ENCODE measurements at places on chromosomes 3 and 15.

GRCh38 chr3:4533489-4534443 is 40.6 kb downstream of the ITPR1 start:
- no peak for DNase-seq

GRCh38 chr15:56892659-56893363 is 25.6 kb upstream of the TCF12 start:
- DNase-seq: no peak

DNA sequence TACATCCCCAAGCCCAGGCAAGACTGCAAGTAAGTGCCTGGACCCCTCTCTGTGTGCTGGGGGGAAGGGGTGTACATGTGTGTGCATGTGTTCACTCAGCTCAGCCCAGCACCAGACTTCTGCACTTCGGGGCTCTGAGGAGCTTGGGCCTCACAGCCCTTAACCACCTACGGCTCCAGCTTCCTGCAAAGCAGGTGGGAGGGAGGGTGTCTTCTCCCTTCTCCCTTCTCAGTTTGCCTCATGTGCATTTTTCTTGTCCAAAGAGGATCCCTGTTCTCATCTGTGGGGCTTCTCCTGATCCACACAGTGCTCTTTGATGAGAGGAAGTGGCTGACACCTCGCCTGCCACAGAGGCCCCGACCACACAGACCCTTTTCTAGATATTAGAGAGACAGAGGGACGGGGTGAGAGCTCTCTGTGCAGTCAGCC is 69.3 kb downstream of the MESD start:
- DNase-seq: no peak

DNA sequence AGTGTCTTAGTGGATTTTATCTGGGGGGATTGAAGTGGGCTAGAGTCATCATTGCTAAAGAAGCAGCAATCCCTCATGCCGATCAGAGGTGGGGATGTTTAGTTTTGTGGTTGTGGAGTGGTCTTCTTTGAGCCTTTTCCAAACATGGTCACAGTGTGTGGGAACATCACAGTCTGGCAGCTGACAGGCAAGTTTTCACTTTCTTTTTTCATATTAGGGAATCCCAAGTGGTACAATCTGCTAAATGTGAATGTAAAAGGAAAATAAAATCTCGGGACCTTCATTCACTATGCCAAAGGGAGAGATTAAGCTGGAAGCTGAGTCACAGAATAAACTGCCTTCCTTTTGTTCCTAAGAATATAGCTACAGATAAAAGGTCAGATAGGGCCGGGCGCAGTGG is 10.4 kb upstream of the CX3CR1 start:
- no peak for DNase-seq

- DNase-seq: no peak
Measured at GRCh38 chr3:126433105-126433430, 38.4 kb downstream of the CFAP100 start.

GRCh38 chr3:171248426-171249111 is 211.6 kb downstream of the TNIK start:
- no peak for DNase-seq

DNA sequence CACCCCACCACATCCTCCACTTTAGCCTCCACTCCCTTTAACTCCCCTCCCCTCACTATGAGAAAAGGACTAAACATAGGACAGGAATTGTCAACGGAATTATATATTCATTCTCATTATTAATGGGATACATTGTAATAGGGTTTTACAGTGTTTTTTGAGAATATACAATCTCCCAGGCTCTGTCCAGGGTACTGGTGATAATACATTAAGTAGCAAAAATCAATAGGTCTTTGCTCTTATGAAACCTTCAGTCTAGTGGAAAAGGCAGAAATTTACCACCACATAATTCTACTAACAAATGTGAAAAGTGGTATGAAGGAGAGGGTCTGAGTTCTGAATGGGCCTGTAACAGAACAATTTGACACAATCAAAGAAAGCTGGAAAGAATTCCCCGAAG is 28.2 kb upstream of the IGSF11 start:
- DNase-seq: no peak

DNA sequence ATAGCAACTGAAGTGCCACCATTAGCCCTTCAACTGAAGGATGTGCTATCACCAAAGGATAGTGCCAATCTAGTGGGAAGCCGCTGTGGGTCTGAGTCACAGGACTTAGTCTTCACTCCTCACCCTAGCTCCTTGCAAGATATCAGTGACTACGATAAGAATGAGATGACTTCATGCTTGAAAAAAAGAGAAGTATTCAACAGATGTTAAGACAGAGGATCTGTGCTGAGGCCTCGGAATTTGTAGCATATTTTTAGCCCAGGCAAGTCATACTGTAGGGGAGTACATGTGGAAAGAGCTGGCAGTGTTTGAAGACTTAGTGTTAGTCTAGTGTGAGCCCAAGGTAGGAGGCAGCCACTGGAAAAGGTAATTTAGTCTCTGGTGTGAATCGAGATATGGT is 270.7 kb upstream of the LRTM1 start:
- DNase-seq: no peak

DNA sequence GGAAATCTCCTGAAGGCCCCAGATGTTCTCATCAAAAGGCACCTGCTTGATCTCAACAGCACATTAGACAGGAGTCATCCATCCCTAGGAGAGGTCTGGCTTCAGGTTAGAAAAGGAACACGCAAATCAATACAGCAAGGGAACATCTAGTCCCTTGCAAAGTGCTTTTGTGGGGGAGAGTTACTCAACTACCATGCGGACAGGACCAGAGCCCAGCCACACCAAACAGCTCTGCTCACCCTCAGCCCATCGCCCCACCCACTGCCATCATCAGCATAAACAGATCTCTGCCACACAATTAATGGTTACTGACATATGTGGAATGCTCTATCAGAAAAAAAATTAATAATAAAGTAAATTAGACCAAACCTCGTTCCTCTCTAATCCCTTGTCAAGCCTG is 85.6 kb downstream of the MYLK start:
- DNase-seq: no peak

DNA sequence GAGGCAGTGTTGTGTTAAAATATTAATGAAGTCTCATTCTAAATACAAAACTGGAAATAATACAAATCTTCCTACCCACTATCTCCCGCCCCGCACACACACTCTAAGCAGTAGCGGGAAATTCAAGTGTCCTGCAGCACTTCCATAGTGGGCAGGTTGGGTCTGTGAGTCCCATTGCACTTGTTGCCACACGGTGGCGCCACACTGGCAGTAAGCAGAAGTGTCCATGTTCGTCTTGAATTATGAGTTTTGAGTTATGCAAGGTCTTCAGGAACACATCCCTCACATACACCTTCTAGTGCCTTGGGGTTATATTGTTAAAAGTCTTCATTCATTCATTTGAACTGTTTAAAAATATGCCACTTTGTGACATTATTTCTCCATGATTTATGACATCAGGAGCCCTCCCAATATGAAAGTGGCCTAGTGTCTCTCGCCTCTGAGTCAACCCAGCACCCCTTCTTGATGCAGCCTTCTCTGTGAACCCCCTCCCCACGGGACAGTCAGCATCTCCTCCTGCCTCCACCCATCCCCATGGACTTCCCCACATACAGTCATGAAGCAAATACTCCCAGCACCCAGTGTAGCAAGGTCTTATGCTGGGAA is 17.6 kb upstream of the CCDC174 start:
- peak; percentile 9 for DNase-seq

GRCh38 chr3:173970281-173970680 is 572.7 kb downstream of the NLGN1 start:
- no peak for DNase-seq

GRCh38 chr3:174365796-174366195 is 493.3 kb upstream of the NAALADL2 start:
- no peak for DNase-seq

- DNase-seq: no peak
Measured at GRCh38 chr15:28786521-28786920, 61.9 kb downstream of the GOLGA6L7 start.

- no peak for DNase-seq
Measured at GRCh38 chr15:66778314-66778665, 76.3 kb downstream of the SMAD6 start.
